ENCODE measurements at places on chromosomes 4 and X.

GRCh38 chrX:115898382-115899001 is 272.1 kb upstream of the AGTR2 start:
- no peak for DNase-seq

GRCh38 chr4:98352396-98352795 is 91.2 kb downstream of the RAP1GDS1 start:
- DNase-seq = no peak

DNA sequence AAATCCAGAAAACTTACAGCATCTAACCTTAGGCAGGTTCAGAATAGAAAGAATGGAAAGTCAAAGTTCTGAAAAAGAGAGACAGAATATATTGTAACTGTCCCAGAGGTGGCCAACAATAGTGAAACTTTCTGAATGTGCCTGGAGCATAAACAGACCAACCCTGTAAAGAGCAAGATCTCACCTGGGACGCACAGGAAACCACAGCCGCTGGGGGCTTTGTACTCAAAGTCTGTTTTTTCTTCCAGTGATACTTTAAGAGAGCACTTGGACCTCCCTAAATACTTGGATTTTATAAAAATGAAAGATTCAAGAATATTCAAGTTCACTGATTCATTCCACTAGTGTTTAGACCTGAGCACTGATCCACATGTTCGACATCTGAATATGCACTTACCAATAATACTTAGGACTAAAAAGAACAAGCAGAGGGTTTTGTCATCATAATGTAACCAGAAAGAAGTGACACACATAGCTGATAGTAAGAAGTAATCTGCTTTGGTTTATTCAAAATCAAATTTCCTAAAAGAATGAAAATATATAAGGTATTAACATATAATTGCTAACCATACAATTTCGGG is 35.3 kb downstream of the ARAP2 start:
- no peak for DNase-seq

DNA sequence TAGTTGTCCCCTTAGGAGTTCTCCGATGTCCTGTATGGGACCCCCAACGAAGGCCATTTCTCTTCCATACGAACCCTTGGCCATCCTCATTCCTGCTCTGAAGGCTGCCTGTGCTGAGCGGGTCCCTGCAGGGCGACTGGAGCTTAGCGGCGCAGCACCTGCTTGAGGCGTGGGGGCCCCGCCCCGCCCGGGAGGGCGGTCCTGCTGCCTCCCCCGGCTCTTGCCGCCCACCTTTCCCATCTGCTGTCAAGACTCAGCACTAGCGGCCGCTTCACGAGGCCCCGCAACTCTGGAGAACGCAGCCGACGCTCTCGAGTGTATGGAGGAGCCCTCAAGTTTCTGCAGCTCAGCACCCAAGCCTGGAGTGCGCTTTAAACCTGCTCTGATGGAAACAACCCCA is 197.7 kb downstream of the TRIML1 start:
- no peak for DNase-seq

GRCh38 chr4:26201120-26201519 is 119.7 kb upstream of the RBPJ start:
- DNase-seq = no peak

GRCh38 chr4:85556283-85556682 is 81.3 kb downstream of the ARHGAP24 start:
- no peak for DNase-seq

GRCh38 chrX:72280321-72280845 is 3.3 kb upstream of the RPS4X start:
- DNase-seq = no peak

GRCh38 chr4:24603343-24603742 is 19.0 kb upstream of the DHX15 start:
- no peak for DNase-seq

DNA sequence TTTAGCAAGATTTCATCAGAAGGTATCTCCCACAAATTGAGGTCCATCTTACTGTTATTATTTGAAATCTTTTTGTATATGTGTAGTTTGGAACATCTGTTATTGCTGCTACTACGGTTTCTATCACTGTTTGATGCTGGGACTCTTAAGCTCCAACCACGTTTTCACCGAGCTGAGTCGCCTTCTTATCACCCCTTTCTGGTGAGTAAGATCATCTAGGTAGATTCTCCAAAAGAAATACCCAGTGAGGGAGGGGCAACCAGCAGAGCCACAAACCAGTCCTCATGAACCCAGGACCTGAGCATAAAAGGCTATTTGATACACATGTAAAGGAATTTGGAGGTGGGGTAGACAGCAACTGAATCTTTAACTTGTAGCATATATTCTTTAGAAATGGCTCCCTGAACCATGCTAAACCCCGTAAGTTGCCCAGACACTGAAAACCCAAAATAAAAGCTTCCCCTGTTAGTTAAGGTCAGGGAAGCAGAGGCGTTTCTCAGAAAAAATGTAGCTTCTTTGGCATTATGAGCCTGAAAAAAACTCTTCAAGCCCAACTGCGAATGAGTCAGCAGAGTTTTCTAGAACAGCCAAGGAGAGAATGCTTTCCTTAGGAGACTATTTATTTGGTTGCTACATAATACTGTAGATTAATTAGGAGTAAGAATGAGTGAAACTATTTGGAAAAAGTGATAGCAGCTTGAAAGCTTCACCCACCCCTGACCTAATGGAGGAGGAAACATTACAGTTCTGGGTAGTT is 53.8 kb upstream of the ATXN3L start:
- DNase-seq = no peak

- no peak for DNase-seq
These were observed 52.9 kb downstream of the CCNG2 start for GRCh38 chr4:77209936-77210335.

DNA sequence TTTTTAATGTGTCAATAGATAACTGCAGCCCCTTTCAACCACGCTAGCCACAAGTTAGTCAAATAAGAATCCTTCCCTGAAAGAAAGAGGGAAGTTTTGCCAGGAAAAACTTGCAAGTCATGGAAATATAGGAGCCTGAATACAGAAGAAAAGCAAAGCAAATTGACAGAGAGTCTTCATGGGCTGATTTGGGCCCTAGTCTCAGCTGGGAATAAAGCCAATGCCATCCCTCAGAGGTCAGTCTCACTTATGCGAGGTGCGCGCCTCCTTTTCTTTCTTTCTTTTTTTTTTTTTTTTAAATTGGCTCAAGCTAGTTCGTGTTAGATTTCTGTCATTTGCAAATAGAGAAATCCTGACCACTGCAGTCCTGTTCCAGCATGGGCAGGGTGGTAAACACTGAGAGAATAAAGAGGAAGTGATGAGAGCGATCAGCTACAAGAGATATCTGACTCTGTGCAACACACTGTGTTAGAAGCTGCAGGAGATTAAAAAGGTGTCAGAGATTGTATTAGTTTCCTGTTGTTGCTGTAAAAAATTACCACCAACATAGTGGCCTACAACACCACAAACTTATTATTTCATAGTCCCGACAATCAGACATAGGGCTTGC is 299.7 kb downstream of the LDB2 start:
- DNase-seq = no peak

DNA sequence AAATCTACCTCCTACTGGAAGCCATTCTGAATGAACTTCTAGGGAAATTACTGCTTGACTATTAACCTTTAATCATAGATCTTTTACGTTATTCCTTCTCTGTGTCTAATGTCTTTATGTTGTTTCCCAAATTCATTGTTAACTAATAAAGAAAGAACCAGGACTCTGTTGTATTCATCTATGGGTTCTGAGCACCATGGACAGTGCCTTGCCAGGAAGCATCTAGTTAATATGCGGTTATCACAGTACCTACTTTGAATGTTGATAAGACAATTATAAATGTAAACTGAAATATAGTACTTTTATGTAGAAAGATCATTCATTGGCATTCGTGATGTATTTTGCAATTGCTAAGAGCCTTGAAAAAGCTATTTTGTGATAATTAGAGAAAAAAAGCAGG is 23.8 kb downstream of the NWD2 start:
- DNase-seq = no peak

All from NCI-H1436 (cell line).